ENCODE measurements at places on chromosomes 5 and 9.

- H3K27ac ChIP-seq = no peak within 1 kb of the TSS
- no peaks in the 10 kb centered on the region for H3K4me1 ChIP-seq
- H3K27me3 ChIP-seq = peaks cover 18% of the 10 kb centered on the region
- peak within 1 kb of the TSS; percentile 19 for H3K4me3 ChIP-seq
- no peaks in the 10 kb centered on the region for H3K36me3 ChIP-seq
- peak; percentile 10 for DNase-seq
Observed at GRCh38 chr5:80034962-80035821, at the start of gene THBS4. Gene THBS4 (plus strand): TSS chr5:80035348. CDS start chr5:80035538, 190 bp downstream.

- no peak overlapping the region for H3K27ac ChIP-seq
- no peaks in the 10 kb centered on the region for H3K27me3 ChIP-seq
- no peaks in the 10 kb centered on the region for H3K36me3 ChIP-seq
- H3K4me1 ChIP-seq = no peaks in the 10 kb centered on the region
Observed at GRCh38 chr9:112361601-112362000, 18.3 kb upstream of the HSDL2 start.

DNA sequence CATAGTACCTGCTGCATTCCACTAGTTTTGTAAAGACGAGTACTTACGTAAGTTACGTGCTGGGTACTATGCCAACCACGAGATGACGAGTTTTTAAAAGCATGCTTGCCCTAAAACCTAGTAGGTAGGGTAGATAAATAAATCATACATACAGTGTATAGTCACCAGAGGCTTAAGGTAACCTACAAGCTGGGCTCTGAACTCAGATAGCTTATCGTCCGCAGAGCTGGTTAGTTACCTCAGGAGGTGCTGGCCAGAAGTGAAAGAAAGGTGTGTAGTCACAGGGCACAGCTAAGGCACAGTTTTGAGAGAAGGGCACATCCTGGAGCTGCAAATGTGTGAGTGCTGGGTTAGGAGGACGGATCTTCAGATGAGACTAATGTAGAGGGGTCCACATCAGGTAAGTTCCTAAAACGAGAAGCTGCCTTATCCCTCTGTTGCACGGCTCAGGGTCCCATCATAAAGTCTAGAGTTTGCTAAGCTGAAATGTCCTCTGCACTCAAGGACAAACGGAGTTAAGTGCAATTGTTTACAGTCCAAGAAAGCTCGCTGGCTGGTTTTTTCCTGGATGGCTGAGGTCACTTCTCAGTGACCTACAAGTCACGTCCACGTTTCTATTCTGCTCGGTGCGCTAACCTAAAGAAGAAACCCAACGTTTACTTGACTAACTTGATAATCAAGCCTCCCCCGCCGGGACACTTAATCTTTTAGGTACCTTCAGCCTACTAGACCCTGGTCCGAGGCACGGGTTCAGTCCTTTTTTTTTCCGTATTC lies 1.1 kb upstream of the SNX24 start:
- H3K27ac ChIP-seq = no peak overlapping the region
- no peaks in the 10 kb centered on the region for H3K36me3 ChIP-seq
- H3K27me3 ChIP-seq = no peaks in the 10 kb centered on the region
- H3K4me3 ChIP-seq = no peak overlapping the region
- peak; percentile 30 for DNase-seq
- H3K4me1 ChIP-seq = peaks cover 4% of the 10 kb centered on the region

- no peak for DNase-seq
- no peaks in the 10 kb centered on the region for H3K27me3 ChIP-seq
- H3K27ac ChIP-seq = no peak overlapping the region
- H3K4me3 ChIP-seq = no peak overlapping the region
Observed at GRCh38 chr5:179869101-179869500, 10.5 kb upstream of the MRNIP start.

- H3K4me3 ChIP-seq = no peak overlapping the region
- DNase-seq = no peak
- no peaks in the 10 kb centered on the region for H3K27me3 ChIP-seq
- H3K27ac ChIP-seq = no peak overlapping the region
- peaks cover 14% of the 10 kb centered on the region for H3K36me3 ChIP-seq
- no peaks in the 10 kb centered on the region for H3K4me1 ChIP-seq
Observed at GRCh38 chr9:135821733-135822373, 85.5 kb downstream of the CAMSAP1 start.

- no peak overlapping the region for H3K4me3 ChIP-seq
- no peak overlapping the region for H3K27ac ChIP-seq
- peaks cover 12% of the 10 kb centered on the region for H3K4me1 ChIP-seq
- no peak for DNase-seq
Observed at GRCh38 chr5:170114271-170114670, 8.6 kb downstream of the FOXI1 start.

- H3K27ac ChIP-seq = no peak overlapping the region
- no peaks in the 10 kb centered on the region for H3K36me3 ChIP-seq
- no peaks in the 10 kb centered on the region for H3K4me1 ChIP-seq
- DNase-seq = no peak
Observed at GRCh38 chr9:2849941-2850340, 6.0 kb upstream of the PUM3 start.

- H3K4me1 ChIP-seq = no peaks in the 10 kb centered on the region
- H3K27ac ChIP-seq = no peak overlapping the region
- DNase-seq = peak; percentile 85
- H3K27me3 ChIP-seq = no peaks in the 10 kb centered on the region
- H3K4me3 ChIP-seq = no peak overlapping the region
Observed at GRCh38 chr9:114738581-114739316, 56.8 kb upstream of the TEX48 start.

DNA sequence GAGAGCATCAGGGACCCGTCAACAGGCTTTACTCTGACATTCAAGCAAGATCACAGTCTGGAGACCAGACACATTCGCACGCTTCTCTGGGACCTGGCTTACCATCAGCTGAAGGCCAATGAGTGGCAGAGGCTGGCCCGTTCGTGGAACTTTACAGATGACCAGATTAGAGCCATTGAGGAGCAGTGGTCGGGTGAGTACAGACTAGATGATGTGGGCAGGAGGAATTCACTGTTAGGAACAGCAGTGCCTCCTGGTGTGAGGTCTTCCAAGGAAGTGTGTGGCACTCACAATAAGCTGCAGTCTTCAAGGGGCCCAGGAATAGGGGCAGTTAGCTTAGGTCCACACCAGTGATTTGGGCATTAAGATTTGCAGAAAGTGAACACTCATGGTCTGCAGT lies 50.4 kb downstream of the POC5 start:
- peak; percentile 61 for DNase-seq
- no peaks in the 10 kb centered on the region for H3K27me3 ChIP-seq
- peaks cover 14% of the 10 kb centered on the region for H3K4me1 ChIP-seq

DNA sequence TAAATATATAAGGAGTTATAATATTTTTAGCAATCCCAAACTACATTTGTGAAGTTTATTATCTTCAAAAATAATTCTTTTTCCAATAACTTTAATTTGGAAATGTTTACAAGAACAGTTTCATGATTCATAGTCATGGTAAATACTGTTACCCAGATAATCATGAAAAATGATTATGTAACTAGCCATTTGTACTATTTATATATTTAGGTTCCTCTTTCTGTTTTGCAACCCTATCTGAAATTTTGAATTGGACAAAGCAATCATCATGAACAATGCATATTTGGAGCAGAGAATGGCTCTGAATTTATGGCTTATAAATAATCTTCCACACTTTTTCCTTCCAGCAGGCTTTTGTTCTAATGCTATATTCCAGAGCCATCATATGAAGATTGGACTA lies 499.7 kb downstream of the SLCO4C1 start:
- no peak overlapping the region for H3K4me3 ChIP-seq
- H3K27ac ChIP-seq = no peak overlapping the region
- no peak for DNase-seq
- H3K4me1 ChIP-seq = no peaks in the 10 kb centered on the region
- H3K27me3 ChIP-seq = no peaks in the 10 kb centered on the region

- no peaks in the 10 kb centered on the region for H3K4me1 ChIP-seq
- H3K27me3 ChIP-seq = no peaks in the 10 kb centered on the region
- no peak overlapping the region for H3K27ac ChIP-seq
- peaks cover 4% of the 10 kb centered on the region for H3K36me3 ChIP-seq
- no peak overlapping the region for H3K4me3 ChIP-seq
Observed at GRCh38 chr9:89339807-89340206, 21.5 kb downstream of the SECISBP2 start.

GRCh38 chr5:21711866-21712758 lies 1141.0 kb downstream of the CDH12 start:
- H3K36me3 ChIP-seq = no peaks in the 10 kb centered on the region
- peak; percentile 37 for DNase-seq
- H3K27ac ChIP-seq = no peak overlapping the region
- H3K4me3 ChIP-seq = no peak overlapping the region
- H3K4me1 ChIP-seq = no peaks in the 10 kb centered on the region

- no peaks in the 10 kb centered on the region for H3K36me3 ChIP-seq
- H3K4me3 ChIP-seq = no peak overlapping the region
- no peaks in the 10 kb centered on the region for H3K4me1 ChIP-seq
- H3K27me3 ChIP-seq = no peaks in the 10 kb centered on the region
Observed at GRCh38 chr9:127739614-127740330, 4.7 kb upstream of the TOR2A start.

DNA sequence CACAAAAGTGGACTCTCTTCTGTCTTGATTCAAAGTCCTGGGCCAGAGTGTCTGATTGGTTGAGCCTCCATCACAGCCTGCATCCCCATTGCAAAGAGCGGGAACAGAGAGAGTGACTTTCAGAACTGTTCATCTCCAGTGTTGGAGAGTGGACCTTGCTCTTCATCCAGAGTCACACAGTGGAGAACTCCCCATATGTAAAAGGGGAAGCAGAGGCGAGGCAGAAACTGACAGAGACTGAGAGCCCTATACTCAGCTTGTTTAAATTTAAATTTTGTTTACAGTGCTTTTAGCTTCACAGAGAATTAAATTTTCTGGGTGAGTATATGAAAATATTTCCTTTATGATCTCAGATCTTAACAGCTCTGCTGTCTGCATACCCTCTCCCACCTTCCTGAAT lies 70.0 kb upstream of the SSBP2 start:
- H3K27ac ChIP-seq = no peak overlapping the region
- no peaks in the 10 kb centered on the region for H3K27me3 ChIP-seq
- H3K4me3 ChIP-seq = no peak overlapping the region
- no peaks in the 10 kb centered on the region for H3K4me1 ChIP-seq
- DNase-seq = no peak

- H3K36me3 ChIP-seq = no peaks in the 10 kb centered on the region
- H3K27me3 ChIP-seq = no peaks in the 10 kb centered on the region
- H3K4me3 ChIP-seq = no peak overlapping the region
- no peak overlapping the region for H3K27ac ChIP-seq
Observed at GRCh38 chr5:57311921-57312735, 138.3 kb downstream of the GPBP1 start.

- H3K27me3 ChIP-seq = no peaks in the 10 kb centered on the region
- H3K36me3 ChIP-seq = no peaks in the 10 kb centered on the region
- no peak overlapping the region for H3K27ac ChIP-seq
- no peak for DNase-seq
Observed at GRCh38 chr5:107533910-107534876, 136.5 kb downstream of the EFNA5 start.

GRCh38 chr9:126690431-126691051 lies 76.8 kb downstream of the LMX1B start:
- no peaks in the 10 kb centered on the region for H3K36me3 ChIP-seq
- DNase-seq = peak; percentile 66
- no peaks in the 10 kb centered on the region for H3K4me1 ChIP-seq
- no peak overlapping the region for H3K4me3 ChIP-seq
- H3K27ac ChIP-seq = no peak overlapping the region
- peaks cover 3% of the 10 kb centered on the region for H3K27me3 ChIP-seq

GRCh38 chr5:45037927-45038326 lies 229.2 kb downstream of the MRPS30 start:
- H3K36me3 ChIP-seq = no peaks in the 10 kb centered on the region
- no peak overlapping the region for H3K4me3 ChIP-seq
- no peak for DNase-seq

DNA sequence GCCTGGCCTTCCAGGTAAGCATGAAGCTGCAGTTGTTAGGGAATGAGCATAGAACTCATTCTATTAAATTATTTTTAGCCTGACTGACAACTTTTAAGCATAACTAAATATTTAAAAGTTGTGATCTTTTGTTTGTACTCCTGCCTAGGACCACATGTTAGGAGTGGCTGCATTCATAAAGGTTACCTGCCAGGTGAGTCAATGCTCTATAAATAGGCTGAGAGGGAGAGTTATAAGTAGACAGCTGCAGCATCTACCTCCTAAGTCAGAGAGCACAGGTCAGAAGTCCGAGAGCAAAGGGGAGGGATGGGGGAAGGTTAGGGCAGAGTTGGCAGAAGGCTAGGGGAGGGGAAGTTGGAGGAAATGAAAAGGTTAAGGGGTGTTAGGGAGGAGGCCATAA lies 292.4 kb upstream of the TLE4 start:
- H3K4me3 ChIP-seq = no peak overlapping the region
- no peaks in the 10 kb centered on the region for H3K27me3 ChIP-seq
- DNase-seq = no peak
- no peak overlapping the region for H3K27ac ChIP-seq

DNA sequence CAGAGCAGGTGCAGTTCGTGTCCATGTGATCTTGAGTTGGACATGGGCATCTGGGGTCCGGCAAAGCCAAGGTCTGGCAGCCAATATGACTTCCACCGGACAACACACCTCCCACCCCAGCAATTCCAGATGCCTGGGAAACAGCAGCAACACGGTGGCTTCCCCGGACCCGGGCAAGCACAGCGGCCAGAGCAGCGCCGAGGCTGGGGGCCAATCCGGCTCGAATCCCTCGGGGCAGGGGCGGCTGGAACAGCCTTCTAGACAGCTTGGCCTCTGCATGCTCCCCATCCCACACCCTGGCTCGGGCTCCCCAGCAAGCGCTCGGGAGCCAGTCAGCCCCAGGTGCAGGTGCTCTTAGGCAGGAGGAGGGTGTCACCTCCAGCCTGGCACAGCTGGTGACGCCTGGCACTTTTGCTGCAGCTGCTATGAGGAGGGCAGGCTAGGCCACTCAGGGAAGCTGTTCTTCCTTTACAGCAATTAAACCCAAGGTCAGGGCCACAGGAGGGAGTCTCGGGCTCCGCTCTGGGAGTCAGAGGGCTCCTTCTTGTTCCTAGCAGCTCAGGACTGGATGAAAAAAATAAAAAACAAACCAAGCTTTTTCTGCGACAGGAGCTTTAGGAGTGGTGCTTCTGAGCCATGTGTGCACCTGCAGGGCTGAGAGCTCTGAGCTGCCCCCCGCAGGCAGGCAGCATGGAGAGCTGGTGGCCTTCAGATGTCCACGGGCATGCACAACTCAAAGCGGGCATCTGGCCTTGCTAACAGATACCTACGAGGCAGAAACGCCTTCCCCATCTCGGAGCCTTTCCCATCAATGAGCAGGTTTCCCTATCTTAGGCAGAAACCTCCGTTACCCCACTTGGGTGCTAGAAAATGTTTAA lies 28.2 kb downstream of the DBH start:
- no peaks in the 10 kb centered on the region for H3K4me1 ChIP-seq
- H3K36me3 ChIP-seq = no peaks in the 10 kb centered on the region
- no peak overlapping the region for H3K4me3 ChIP-seq
- DNase-seq = no peak

- H3K27ac ChIP-seq = no peak overlapping the region
- H3K36me3 ChIP-seq = no peaks in the 10 kb centered on the region
- no peaks in the 10 kb centered on the region for H3K4me1 ChIP-seq
- no peaks in the 10 kb centered on the region for H3K27me3 ChIP-seq
Observed at GRCh38 chr5:40606077-40606765, 73.5 kb upstream of the PTGER4 start.

Data from mesendoderm (in vitro differentiated cells).